ENCODE measurements at places on chromosomes 2 and 18.
A peak's percentile ranks its signal among the peaks of the same experiment; 100 is the strongest.

GRCh38 chr2:104385743-104386142 is 468.2 kb upstream of the POU3F3 start:
- DNase-seq, result no peak

DNA sequence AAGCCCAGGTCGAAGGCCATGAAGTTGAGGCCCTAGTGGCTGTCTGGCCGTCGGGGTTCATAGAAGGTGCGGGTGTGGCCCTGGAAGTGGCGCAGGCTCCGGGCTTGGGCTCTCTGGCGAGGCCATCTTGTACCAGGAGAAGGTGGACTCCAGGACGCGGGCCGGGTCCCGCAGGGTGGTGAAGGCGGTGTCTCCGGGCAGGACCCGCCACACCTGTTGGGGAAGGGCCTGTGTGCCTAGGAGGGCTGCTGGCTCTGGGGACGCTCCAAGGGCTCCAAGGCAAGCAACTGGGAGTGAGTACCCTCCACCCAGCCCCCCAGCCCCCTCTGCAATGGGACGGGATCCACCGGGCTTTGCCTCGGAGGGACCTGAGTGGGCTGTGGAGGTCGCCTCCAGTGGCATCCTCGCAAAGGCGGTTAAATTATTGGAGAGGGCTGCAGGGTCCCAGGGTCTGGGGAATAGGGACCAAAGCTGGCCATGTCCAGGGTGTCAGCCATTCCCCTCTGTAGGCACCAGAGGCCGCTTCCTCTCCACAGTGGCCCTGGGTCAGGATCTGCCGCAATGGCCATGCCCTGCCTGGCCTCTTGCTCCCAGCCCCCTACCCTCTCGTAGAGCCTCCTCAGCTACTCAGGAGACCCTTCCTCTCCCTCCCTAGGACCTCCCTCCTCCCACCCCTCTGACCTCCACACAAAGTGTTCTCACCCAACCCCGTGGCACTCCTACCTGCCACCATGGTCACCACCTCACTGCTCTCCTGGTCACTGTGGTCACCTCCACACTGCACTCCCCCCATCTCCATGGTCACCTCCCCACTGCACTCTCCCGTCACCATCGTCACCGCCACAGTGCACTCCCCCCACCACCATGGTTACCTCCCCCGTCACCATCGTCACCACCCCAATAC is 10.3 kb downstream of the AQP12A start:
- DNase-seq, result no peak

DNA sequence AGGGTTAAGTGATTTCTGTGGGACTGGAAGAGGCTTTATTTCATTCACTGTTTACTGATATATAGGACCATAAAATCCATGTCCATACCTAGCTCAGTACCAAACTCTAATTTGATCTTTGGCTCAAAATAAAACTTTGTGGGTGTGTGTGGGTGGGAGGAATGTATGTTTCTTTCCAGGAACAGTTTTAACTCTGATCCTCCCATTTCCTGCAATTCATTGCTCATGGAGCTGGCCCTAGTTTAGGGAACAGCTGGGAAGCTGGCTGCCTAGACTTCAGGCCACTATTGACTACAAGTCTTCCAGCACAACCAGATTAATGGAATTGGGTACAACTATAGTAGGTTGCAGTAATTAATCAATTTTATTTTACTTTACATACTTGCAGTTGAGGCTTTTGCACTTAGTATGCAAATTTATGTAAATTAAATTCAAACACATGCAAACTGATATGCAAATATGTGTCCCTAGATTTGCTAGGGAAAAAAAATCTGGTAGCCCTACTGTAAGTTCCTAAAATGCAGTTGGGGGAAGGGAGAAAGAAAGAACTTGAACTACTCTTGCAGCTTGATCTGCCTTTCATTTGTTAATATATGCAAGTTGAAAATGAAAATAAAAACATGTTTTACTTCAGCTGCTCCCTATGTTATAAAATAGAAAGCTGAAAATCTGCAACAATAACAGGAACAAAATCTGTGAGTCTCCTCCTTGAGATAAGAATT is 1070.3 kb upstream of the CELF4 start:
- DNase-seq, result no peak

- DNase-seq, result no peak
Measured at GRCh38 chr2:234494361-234495250, 2.3 kb downstream of the ARL4C start.

GRCh38 chr2:186460465-186460864 is 25.6 kb upstream of the ZC3H15 start:
- no peak for DNase-seq

- DNase-seq, result no peak
Measured at GRCh38 chr2:128585706-128586105, 267.0 kb upstream of the HS6ST1 start.

DNA sequence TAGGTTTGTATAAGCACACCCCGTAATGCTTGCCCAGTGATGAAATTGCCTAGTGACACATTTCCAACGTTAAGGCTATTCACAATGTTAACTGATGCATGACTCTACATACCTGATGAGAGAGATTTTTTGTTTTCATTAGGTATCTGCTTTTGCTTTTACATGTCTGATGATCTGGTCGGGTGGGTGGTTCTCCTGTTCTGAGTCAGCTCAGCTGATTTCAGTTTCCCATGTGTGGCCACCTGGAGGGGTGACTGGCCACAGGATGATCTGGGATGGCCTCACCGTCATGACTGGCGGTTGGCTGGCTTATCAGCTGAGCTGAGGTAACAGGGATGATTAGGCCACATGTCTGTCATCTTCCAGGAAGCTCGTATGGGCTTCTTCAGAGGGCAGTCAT is 33.8 kb upstream of the ACYP2 start:
- DNase-seq, result peak; percentile 8

- no peak for DNase-seq
Measured at GRCh38 chr2:231987124-231987727, 25.7 kb downstream of the DIS3L2 start.

GRCh38 chr18:395456-396250 is 104.8 kb downstream of the COLEC12 start:
- no peak for DNase-seq

GRCh38 chr2:65267008-65267407 is 39.4 kb downstream of the ACTR2 start:
- DNase-seq, result no peak

- DNase-seq, result no peak
Measured at GRCh38 chr18:12656938-12657683, 796 bp downstream of the SPIRE1 start.

DNA sequence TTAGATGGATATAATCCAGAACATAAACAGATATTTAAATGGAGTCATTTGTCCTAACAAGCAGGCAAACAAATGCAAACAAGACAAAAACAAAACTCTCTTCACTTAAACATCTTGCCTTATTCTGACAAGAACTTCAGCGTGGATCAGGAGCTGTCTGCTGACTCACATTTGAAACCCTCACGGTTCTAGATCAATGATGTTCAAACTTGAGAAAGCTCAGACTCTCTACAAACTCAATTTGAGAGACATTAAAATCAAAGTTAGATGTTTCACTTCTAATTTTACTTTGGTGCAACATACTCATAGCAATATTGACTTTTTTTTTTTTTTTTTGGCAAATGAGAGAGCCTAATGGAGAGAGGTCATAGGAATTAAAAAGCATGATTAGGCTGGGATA is 362.8 kb upstream of the SLC14A2 start:
- no peak for DNase-seq

DNA sequence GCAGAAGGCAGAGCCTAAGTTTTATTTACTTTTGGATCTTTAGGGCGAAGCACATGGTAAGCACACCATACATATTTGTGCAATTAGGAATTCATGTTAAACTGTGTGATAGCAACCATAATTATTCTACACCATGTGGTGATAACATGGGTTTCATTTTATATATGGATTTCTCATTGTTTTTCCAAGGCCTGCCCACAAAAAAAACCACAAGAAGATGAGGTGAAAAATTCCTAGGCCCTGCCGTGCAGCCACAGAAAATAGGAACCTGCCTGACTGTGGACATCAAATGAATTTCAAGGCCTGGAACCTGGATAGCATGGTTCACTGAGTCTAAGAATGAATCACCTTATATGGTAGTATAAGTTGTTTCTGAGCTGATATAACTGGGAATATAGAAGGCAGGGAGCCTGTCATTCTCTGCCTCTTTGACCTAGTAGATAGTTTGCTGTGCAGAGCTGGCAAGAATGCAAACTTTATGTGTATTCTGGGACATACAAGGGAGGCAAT is 22.4 kb upstream of the SSB start:
- DNase-seq, result no peak

- no peak for DNase-seq
Measured at GRCh38 chr2:128346291-128347170, 27.9 kb upstream of the HS6ST1 start.

DNA sequence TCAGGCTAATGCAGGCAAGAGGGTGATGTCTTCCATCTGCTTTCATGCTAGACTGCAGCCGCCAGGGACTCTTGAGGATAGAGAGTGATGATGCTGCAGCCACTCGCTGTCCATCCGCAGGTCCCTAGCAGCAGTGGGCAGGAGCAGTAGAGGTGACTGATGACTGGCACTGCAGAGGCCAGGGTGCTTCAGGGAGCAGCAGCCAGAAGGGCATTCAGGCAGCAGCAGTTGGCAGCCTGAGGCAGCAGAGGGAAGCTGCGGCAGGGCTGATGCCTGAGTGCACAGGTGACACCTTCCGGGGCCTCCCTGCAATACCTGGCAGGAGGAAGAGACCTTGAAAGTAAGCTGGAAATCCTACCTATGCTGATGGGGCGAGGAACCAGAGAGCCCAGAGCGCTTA is 214.2 kb downstream of the ICOS start:
- DNase-seq, result no peak

- no peak for DNase-seq
Measured at GRCh38 chr2:28702878-28703277, 48.8 kb upstream of the PPP1CB start.

DNA sequence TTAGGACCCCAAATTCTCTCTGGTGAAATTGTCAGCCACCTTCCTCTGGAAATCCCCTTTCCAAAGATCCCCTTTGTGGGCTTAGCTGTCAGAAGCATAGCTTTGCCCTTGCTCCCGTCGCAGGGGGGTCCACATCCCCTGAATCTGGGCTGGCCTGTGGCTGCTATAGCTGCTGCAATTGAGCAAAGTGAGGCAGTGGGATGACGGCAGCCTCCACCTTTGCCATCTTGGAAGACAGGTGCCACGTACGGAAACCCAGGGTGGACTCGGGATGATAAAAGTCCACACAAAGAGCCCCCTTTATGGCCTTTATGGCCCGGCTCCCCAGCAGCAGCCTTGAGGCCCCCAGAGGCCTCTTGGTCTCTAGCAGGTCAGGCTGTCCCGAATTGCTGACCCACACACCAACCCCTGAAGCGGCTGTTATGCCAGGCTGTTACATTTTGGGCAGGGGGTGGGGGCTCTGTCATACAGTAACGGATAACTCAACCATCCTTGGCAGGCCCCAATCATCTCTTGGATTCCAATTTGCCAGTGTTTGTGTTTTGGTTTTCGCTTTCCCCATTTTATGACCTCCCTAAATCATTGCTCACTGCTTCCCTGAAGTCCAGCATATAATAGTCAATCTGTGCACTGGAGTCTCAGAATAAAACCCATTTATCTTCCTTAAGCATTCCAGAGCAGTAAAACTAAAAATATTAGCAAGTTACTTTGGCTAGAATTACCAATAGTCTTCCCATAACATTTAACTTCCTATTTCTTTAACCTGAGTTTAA is 33.2 kb upstream of the ID2 start:
- DNase-seq, result no peak

DNA sequence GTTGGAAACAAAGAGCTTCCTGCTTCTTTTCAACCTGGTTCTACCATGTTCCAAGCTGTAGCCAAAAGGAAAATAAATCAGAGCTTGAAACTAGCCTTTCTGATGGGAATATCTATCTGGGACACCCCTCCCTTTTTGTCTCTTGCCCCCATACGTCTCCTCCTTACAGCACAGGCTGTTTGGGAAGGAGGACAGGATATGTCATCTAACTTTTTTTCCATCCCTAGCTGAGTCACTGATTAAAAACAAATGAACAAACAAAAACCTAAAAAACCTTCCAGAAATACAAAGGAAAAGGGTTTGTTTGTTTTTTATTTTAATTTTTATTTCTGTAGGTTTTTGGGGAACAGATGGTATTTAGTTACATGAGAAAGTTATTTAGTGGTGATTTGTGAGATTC is 151.6 kb downstream of the FAM210A start:
- no peak for DNase-seq

DNA sequence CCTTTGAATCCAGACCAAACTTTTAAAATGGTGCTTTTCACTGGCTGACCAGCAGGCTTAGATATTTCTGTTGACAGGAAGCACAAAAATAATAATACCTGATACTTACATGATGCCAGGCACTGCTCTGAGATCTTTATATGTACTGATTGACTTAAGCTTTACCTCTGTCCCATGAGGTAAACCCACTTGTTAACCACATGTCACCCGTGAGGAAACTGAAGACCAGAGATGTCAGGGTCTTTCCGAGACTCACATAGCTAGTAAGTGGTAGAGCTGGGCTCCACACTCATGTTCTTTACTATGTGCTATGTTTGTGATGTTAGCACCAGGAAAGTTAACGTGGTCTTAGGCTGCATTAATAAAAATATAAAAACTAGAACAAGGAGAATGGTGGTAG is 297.7 kb downstream of the PLCL1 start:
- no peak for DNase-seq

DNA sequence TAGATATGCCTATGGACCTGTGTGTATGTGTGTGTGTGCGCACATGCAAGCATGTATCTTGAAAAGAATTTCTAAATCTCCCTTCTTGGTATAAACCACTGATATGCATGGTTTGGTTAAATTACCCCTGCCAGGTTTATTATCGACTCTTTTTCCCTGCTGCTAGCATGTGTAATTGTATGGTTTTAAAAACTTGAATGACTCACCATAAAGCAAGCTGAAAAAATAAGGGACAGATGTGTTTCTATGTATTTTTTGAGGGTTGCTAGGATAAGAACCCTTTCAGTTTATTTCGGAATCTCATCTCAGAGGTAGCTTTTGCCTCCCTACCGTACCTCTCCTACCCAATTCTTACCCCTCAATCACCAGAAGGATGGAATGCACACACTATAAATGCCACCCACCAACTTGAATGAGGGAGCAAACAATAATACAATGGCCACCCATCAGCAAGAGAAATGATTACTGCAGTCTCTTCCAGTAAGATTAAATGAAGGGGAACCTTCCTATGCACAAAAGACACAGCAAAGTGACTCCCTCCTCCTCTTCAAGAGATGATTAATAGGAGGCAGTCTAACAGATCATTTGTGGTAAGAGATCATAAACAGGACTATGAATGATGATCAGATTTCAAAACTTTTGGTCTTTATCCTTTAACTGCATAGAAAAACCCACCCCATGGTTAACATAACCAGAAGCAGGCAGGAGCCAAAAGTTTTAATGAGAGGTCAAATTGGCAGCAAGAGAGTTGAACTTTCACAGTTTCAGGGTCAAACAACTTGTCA is 357.2 kb downstream of the SATB2 start:
- no peak for DNase-seq

GRCh38 chr18:48119204-48119603 is 188.7 kb upstream of the SMAD2 start:
- DNase-seq, result no peak
